ENCODE measurements at places on chromosomes 11 and 22. TPM values are rescaled to one million over a fixed set of nuclear protein-coding genes. Genes with fewer than 3 reads are reported as not detected.

Gene F2
- not detected for polyA plus RNA-seq

Gene SLC6A5
- not detected for polyA plus RNA-seq

Gene MYO18B
- polyA plus RNA-seq = not detected

Gene OR52W1
- polyA plus RNA-seq = not detected

Gene FGF3
- polyA plus RNA-seq = not detected

Gene PDXP
- polyA plus RNA-seq = 7.7 TPM

Gene CD3E
- 50.4 TPM for polyA plus RNA-seq

Gene B4GALNT4
- 0.53 TPM for polyA plus RNA-seq

Gene SCN4B
- not detected for polyA plus RNA-seq

Gene OVOL1
- not detected for polyA plus RNA-seq

Gene C11orf16
- not detected for polyA plus RNA-seq

Gene PARVG
- 54.0 TPM for polyA plus RNA-seq

Gene OR4D5
- not detected for polyA plus RNA-seq

Gene TRIM51
- not detected for polyA plus RNA-seq

Gene RGL4
- 40.6 TPM for polyA plus RNA-seq

Gene NOL12
- 59.3 TPM for polyA plus RNA-seq

Gene ZNF214
- not detected for polyA plus RNA-seq

Gene OR51E2
- polyA plus RNA-seq = not detected

Measured in immature natural killer cell (primary cell).